ENCODE measurements at places on chromosomes 7 and 10. TPM values are rescaled to one million over a fixed set of nuclear protein-coding genes. Genes with fewer than 3 reads are reported as not detected.

- no peak overlapping the region for H3K4me3 ChIP-seq
- no peaks in the 10 kb centered on the region for H3K4me1 ChIP-seq
- no peaks in the 10 kb centered on the region for H3K36me3 ChIP-seq
- no peaks in the 10 kb centered on the region for H3K27me3 ChIP-seq
Measured at GRCh38 chr7:69981646-69982045, 383.4 kb downstream of the AUTS2 start.

Gene CYP3A7
- total RNA-seq = not detected

DNA sequence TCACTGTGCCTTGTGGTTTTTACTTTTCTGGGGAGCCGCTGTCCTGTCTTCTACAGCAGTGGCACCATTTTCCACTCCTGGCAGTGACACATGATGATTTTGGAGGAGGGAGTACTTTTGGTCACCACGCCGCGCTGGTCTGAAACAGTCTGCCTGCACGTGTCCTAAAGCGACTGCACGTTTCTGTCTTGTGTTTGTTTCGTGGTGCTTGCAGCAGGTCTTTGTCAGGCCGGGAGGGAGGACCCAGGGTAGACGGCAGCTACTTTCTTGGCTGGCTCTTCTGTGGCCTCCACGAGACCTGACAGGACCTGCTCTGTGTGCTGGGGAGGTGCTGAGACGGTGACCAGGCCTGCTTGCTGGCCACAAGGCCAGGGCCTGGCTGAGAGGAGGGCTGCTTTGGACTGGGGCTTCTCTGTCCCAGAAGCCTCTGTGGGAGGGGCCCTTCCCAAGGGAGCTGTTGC is 82.0 kb downstream of the GLRX3 start:
- no peak overlapping the region for H3K27ac ChIP-seq
- H3K4me3 ChIP-seq = no peak overlapping the region
- DNase-seq = no peak
- H3K36me3 ChIP-seq = no peaks in the 10 kb centered on the region
- no peaks in the 10 kb centered on the region for H3K4me1 ChIP-seq

GRCh38 chr10:132803416-132804210 is 17.7 kb upstream of the NKX6-2 start:
- H3K4me3 ChIP-seq = no peak overlapping the region
- H3K27me3 ChIP-seq = no peaks in the 10 kb centered on the region
- no peak for DNase-seq
- H3K36me3 ChIP-seq = no peaks in the 10 kb centered on the region
- no peak overlapping the region for H3K27ac ChIP-seq

- H3K27ac ChIP-seq = no peak overlapping the region
- H3K4me1 ChIP-seq = no peaks in the 10 kb centered on the region
- H3K36me3 ChIP-seq = no peaks in the 10 kb centered on the region
- no peak for DNase-seq
- no peak overlapping the region for H3K4me3 ChIP-seq
Measured at GRCh38 chr10:14688606-14689005, 86.1 kb downstream of the FAM107B start.

Gene GARIN1A
- total RNA-seq = not detected

DNA sequence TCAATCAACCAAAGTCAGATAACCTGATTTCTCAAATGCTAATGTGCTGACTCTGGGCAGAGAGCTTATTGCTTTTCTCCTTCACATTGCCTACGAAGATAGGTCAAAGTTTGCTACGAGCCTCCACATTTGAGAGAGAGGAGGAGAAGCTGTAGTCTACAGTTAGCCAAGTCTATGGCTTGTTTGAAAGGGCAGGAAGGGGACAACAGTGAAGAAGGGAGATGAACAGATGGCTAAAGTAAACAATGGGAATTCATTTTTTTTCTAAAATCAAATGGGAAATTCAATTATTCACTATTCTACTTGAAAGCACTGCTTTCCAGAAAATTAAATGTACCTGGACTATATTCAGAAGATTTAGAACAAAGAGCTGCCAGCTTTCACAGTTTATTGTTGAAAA is 126.7 kb upstream of the C1QL3 start:
- no peak overlapping the region for H3K4me3 ChIP-seq
- H3K4me1 ChIP-seq = no peaks in the 10 kb centered on the region
- no peak for DNase-seq
- no peaks in the 10 kb centered on the region for H3K27me3 ChIP-seq
- no peak overlapping the region for H3K27ac ChIP-seq

DNA sequence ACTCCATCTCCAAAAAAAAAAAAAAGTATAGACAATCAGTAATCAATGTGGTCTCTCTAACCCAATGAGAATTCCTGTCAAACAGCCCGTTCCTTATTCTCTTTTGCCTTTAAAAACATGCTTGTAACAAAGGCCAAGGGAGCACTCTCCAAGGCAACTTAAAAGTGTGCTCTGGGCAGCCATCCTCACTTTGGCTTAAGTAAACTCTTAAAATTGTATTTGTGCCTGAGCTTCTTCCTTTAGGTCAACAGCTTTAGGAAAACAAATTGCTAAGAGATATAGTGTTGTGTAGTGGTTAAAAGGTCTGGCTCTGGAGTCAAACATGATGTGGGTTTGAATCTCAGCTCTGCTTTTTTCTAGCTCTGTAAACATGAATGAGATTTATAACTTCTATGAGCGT is 13.9 kb upstream of the EPC1 start:
- no peaks in the 10 kb centered on the region for H3K36me3 ChIP-seq
- H3K4me1 ChIP-seq = peaks cover 22% of the 10 kb centered on the region
- H3K27me3 ChIP-seq = no peaks in the 10 kb centered on the region
- DNase-seq = no peak
- no peak overlapping the region for H3K27ac ChIP-seq

Gene ANKRD61
- 0.42 TPM for total RNA-seq

Gene GPR146
- 0.28 TPM for total RNA-seq

DNA sequence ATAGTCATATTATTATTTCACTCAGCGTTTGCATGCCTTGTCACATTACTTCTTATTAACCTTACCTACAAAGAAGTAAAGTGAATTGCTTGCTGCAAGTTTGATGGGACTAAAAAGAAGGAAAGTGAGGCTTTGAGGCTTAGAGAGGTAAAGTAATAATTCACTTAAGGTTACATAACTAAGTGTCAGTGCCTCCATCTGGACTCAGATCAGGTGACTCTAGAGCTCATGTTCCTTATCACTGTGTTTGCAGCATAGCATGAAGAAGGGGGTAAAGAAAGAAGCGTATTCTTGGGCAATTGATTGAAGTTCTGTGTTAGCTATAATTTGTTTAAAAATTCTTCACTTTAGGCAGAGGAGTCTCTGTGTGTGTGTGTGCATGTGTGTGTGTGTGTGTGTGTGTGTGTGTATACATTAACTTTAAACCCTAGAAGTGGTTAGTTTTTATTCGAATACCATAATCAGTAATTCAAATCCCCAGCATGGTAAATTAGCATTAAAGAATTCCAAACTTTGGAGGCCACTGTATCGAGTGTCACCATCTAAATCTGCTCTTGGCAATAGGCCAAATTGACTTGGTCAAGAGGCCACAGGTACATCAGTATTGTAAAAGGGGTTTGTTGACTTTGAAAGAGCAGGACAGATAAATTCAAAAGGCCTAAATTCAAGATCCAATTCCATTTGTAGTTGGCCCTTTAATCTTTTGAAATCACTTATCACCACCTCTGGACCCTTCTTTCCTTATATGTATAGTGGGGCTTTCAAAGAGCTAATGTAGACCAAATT is 2.2 kb upstream of the PON3 start:
- H3K4me1 ChIP-seq = peaks cover 3% of the 10 kb centered on the region
- no peak for DNase-seq
- no peaks in the 10 kb centered on the region for H3K36me3 ChIP-seq
- H3K27me3 ChIP-seq = peaks cover 15% of the 10 kb centered on the region

DNA sequence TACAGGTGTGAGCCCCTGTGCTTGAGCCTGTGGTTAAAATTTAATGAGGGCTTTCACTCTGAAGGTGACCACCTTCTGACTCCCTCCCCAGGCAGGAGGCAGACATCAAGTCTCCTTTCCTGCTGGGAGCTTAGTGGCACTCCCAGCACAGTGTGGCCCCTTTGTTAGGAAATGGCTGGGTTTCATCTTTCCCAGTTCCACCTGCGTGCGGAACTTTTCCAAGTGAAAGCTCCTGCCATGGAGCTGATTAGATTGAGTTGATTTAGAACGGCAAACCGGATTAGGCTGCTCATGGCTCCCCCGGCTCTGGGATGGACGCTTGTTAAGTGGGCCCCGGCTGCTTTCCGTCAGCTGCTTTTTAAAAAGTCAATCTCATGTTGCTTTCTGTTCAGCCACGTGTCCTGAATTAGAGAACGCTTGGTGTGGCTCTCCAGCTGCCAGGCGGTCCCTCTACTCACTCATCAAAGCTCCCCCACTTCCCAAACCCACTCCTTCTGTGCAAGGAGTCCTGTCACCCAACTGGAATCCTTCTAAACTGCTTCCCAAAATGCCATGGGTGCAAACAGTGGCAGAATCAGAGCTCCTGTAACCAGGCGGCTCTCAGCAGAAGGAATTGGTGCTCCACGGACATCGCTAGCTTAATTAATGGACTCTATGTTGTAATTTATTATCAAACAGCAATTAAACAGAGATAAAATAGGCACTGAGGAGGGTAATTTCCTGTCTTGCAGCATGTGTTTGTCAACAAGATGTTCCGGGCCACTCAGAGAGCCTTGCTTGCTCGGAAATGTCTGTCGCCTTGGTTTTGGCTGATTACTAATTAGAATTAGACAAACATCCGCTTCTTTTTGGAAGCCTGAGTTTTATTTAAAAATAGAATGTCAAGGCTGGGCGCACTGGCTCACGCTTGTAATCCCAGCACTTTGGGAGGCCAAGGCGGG is 551.2 kb downstream of the GALNT17 start:
- no peaks in the 10 kb centered on the region for H3K27me3 ChIP-seq
- H3K36me3 ChIP-seq = no peaks in the 10 kb centered on the region
- 0 out of 2 replicates have a peak overlapping the region, but pooled peaks have one; percentile 33 for H3K27ac ChIP-seq
- no peak overlapping the region for H3K4me3 ChIP-seq
- H3K4me1 ChIP-seq = peaks cover 15% of the 10 kb centered on the region

Gene MYOZ1
- 3.2 TPM for total RNA-seq

Gene GPR85
- total RNA-seq = 0.35 TPM

Gene ACSM6
- total RNA-seq = not detected

- peaks cover 10% of the 10 kb centered on the region for H3K27me3 ChIP-seq
- peaks cover 6% of the 10 kb centered on the region for H3K36me3 ChIP-seq
- H3K4me3 ChIP-seq = peak overlapping the region; percentile 58
- no peak overlapping the region for H3K27ac ChIP-seq
Measured at GRCh38 chr7:130490888-130491804, 739 bp upstream of the MEST start.

DNA sequence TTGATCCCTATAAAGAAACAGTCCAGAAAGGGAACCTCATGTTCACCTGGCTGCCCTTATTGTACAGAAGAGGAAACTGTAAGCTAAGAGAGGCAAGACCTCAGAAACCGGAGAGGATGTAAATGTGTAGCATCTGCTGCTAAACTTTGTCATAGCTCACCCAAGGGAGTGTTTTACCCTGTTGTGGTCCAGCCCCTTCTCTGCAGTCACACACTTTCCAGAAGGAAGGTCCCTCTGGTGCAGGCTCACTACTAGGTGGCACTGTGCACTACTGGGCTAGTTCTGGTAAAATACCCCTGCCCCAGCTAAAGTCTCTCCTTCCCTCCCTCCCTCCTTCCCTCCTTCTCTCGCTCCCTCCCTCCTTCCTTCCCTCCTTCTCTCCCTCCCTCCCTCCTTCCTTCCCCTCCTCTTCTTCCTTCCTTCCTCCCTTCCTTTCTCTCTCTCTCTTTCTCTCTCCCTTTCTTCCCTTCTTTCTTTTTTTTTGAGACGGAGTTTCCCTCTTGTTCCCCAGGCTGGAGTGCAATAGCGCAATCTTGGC is 42.5 kb upstream of the LCOR start:
- no peak overlapping the region for H3K4me3 ChIP-seq
- no peaks in the 10 kb centered on the region for H3K27me3 ChIP-seq
- H3K36me3 ChIP-seq = no peaks in the 10 kb centered on the region
- no peaks in the 10 kb centered on the region for H3K4me1 ChIP-seq
- H3K27ac ChIP-seq = no peak overlapping the region

Gene SLC39A12
- not detected for total RNA-seq

DNA sequence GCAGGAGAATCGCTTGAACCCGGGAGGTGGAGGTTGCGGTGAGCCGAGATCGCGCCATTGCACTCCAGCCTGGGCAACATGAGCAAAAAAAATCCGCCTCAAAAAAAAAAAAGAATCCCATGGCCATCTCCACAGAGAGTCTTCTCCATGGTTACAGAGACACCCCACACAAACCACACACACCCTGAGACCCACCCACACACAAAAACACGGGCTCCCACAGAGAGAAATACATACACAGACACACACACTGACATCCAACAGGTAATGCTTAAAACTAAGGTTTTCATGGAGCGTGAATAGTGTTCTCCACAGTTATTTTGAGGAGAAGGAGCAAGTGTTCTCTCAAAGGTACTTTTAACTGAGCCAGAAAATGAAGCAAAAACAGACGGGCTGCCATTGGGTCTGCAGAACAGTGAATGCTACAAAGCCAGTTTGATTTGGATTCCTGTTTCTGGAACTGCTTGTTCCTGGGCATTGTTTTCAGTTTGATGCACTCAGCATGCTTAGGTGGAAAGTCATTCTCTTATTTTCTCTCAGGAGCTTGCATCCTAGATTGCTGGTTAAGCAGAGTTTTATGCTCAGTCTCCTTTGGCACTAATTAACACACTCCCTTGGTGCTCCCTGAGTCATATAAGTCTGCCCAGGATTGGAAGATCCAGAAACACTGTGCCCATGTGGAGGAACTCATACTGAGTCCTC is 15.4 kb downstream of the AHCYL2 start:
- 0 out of 2 replicates have a peak overlapping the region, but pooled peaks have one; percentile 12 for H3K27ac ChIP-seq
- no peak overlapping the region for H3K4me3 ChIP-seq
- H3K27me3 ChIP-seq = no peaks in the 10 kb centered on the region
- no peaks in the 10 kb centered on the region for H3K36me3 ChIP-seq
- DNase-seq = no peak
- H3K4me1 ChIP-seq = peaks cover 5% of the 10 kb centered on the region

- no peak overlapping the region for H3K4me3 ChIP-seq
- no peak for DNase-seq
- H3K4me1 ChIP-seq = peaks cover 1% of the 10 kb centered on the region
- no peaks in the 10 kb centered on the region for H3K27me3 ChIP-seq
- no peak overlapping the region for H3K27ac ChIP-seq
Measured at GRCh38 chr10:75240329-75241076, 4.7 kb upstream of the COMTD1 start.

DNA sequence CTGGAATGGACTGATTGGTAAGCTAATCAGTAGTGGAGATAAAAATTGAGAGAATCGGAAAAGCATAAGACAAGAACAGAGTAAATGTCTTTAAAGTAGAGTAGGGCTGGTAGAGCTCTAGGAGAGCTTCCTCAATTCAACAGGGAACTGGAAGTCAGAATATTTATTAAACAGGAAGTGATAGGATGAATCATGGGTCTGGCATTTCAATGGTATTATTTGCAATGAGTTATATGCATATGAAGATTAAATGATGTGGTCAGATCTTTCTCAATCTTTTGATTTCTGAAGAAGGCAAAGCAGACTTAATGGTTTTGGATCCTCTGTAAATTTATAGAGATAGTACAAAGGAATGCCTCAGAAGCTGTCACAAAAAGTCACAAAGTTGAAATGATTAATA is 349.0 kb downstream of the HPSE2 start:
- no peaks in the 10 kb centered on the region for H3K36me3 ChIP-seq
- no peaks in the 10 kb centered on the region for H3K4me1 ChIP-seq
- no peaks in the 10 kb centered on the region for H3K27me3 ChIP-seq
- DNase-seq = no peak
- H3K27ac ChIP-seq = no peak overlapping the region
- no peak overlapping the region for H3K4me3 ChIP-seq
